Heart left ventricle (tissue), 16 donors: ENCODE measurements at places on chromosomes 12 and 14. TPM values are rescaled to one million over a fixed set of nuclear protein-coding genes. Genes with fewer than 3 reads are reported as not detected.

SRRM4 gene
- polyA plus RNA-seq = 0.42 TPM

KRT6B gene
- polyA plus RNA-seq = not detected

FOXN4 gene
- not detected for polyA plus RNA-seq

P3H3 gene
- polyA plus RNA-seq = 29.9 TPM

PIK3C2G gene
- polyA plus RNA-seq = not detected

PTPN21 gene
- polyA plus RNA-seq = 9.4 TPM

KERA gene
- polyA plus RNA-seq = not detected

RAP1B gene
- 84.5 TPM for polyA plus RNA-seq

LRP1-AS gene
- not detected for polyA plus RNA-seq
